EH (cell line): ENCODE measurements at places on chromosomes 6 and 20.

- DNase-seq, result peak; percentile 33
Observed at GRCh38 chr20:49310705-49311104, 32.8 kb upstream of the ZNFX1 start.

GRCh38 chr6:148530976-148531375 lies 188.3 kb downstream of the SASH1 start:
- peak; percentile 48 for DNase-seq

- no peak for DNase-seq
Observed at GRCh38 chr6:56652231-56652630, 9.5 kb upstream of the DST start.

DNA sequence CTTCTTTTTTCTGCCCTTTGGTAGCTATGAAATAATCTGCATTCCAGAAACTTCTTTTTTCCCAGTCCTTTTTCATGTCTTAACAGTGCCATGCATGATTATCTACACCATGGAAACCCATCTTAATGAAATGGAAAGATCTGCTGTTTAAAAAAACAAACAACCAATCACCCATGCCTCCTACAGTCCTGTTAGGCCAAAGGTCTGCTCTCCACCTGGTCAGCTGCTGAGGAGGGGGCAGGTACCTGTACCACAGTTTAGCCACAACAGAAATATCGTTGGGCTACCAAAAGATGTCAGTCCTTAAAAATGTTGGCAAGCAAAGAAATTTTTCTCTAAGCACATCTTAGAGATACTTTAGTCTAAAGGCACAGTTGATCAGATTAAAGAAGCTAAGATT lies 112.6 kb downstream of the SLC16A10 start:
- no peak for DNase-seq

DNA sequence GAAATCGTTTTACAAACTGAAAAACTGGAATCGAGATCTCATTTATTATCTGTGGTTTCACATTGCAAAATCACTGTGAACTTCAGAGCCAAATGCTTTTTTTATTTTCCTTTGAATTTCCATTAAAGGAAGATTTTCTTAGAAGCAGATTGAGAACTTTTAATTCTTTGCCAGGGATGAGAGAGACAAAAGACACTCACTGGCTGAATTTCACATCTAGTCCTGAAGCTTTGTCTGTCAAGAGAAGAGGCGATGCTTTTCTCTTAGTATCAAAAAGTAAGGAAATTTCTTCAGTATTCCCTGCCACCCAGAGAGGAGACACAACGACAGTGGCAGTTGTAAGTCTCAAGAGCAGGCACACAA lies 141.8 kb downstream of the TMEM200A start:
- no peak for DNase-seq

DNA sequence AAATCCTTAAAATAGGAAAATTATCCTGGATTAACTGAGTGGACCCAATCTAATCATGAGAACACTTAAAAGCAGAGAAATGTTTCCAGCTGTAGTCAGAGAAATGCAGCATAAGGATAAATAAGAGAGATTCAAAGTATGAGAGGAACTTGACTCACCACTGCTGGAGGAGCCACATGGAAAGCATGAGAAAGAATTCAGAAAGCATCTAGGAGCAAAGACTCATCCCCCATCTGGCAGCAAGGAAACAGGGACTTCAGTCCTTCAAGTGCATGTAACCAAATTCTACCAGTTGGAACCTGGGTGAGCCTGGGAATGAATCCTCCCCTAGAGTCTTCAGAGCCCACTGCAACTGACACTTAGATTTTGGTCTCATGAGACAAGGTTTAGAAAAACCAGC lies 33.7 kb downstream of the RNF146 start:
- peak; percentile 95 for DNase-seq

DNA sequence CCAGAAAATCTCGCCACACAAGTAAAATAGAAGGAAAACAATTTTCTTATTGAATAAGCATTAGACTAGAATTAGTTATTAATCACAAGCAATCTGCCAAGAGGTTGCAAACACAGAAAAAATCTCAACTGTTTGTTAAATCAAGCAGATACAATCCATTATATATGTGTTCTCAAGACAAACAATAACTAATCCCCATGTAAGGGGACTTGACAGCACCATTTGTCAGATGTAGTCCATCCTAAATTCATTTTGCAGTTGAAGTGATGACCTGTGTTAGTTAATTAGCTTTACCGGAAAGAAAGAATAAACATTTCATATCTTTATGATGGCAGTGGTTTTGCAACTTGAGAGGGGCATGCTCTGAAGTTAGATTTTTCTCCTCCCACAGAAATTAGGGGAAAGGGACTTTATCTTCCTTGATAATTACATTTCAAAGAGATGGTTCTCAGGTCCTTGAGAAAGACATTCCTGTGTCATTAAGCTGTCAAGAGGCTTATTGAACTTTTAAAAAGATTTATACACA lies 1588.0 kb downstream of the GRIK2 start:
- DNase-seq, result no peak

DNA sequence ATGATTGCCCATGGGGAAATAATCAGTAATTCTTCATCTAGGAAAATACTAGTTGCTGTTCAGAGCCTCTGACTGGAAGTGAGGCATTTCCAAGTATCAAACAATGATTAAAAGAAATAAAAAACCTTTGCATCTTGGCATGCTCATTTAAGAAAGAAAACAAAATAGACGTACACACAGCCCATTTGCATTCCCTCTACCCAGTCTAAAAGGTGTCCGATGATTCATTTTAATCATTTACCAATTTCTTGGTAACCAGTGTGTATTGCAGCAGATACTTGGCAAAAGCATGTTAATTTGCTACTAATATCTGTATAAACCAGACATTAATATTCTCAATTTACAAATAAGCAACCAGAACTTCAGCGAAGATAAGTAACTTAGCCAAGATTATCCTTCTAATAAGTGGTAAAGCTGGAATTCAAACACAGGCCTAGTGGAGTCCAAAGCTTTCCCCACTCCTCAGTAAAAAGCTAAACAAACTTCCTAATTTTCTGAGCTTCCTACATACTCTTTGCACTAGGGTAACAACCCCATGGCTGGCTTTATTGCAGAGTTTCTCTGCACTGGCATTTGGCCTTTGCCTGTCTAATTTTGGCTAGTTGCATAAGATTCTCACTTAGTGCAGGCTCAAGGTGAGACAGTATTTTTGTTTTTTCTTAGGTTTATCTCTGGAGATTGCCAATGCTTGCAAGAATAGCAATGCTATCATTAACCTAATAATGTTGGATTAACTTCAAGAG lies 338.1 kb downstream of the PRKN start:
- DNase-seq, result no peak

GRCh38 chr6:147949981-147950622 lies 392.5 kb upstream of the SASH1 start:
- peak; percentile 72 for DNase-seq

DNA sequence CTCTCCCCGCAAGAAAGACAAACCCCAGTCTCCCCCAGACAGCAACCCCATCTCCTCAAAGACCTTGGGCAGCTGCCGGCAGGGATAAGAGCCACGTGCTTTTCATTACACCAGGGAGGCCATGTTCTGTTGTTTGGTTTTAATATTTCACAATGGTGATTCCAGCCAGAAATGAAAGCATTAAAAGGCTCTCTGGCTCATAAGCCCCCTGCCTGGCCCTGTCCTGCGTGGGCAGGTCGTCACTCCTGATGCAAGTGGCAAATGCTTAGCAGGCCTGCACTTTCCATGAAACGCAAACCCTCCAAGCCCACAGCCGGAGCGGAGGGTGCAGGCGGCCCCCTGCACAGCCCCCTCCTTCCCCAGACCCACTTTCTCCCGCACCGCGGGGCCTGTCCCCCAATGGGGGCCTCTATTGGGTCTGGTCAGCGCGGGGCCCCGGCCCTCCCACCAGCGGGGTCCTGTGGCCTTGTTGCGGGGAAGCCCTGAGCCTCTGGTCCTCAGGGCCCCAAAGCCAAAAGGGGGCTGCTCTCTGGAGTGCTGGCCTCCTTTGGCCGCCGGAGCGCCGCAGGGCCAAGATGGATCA lies 77.2 kb downstream of the TMEM242 start:
- peak; percentile 39 for DNase-seq

DNA sequence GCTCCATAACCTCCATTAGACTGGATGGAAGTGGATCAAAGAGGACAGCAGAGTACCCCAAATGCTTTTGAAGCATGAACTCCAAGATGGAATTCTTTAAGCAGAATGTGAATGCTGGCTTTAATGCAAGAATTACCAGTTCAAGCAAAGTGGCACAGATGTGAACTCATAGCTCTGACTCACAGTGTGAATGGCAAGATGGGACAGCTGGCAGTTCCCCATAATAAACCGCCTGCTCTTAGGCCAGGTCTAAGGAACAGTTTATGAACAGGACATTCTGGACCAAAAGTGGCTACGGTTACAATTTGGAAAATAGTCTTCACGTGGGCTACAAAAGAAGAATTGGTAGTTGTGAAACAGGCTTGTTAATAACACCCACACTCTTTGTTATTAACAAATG lies 76.5 kb downstream of the SPTLC3 start:
- no peak for DNase-seq

GRCh38 chr6:155587817-155588216 lies 132.2 kb upstream of the NOX3 start:
- no peak for DNase-seq

- no peak for DNase-seq
Observed at GRCh38 chr20:38085026-38085425, 51.5 kb downstream of the RPRD1B start.

DNA sequence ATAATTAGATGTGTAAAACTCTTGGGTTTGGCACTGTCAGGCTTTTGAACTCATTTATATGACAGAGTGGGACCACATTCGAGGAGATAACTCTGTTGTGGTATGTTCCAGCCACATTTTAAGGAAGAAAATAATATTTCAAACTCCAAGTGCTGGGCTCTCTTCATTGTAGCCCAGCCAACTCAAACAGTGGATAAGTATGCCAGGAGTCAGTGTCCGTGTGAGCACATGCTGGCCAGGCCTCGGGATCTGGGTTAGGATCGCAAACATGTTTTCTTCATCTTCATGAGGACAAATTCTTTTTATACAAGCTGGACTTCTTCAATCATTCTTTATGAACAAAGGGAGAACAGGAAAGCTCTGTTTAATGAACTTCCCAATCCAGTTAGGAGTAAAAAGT lies 497.5 kb downstream of the MAFB start:
- DNase-seq, result no peak

GRCh38 chr6:137162692-137163306 lies 10.6 kb downstream of the IL22RA2 start:
- DNase-seq, result no peak

GRCh38 chr6:42405021-42405420 lies 46.7 kb downstream of the TRERF1 start:
- DNase-seq, result peak; percentile 79

- no peak for DNase-seq
Observed at GRCh38 chr6:109531446-109531845, 48.4 kb upstream of the ZBTB24 start.

DNA sequence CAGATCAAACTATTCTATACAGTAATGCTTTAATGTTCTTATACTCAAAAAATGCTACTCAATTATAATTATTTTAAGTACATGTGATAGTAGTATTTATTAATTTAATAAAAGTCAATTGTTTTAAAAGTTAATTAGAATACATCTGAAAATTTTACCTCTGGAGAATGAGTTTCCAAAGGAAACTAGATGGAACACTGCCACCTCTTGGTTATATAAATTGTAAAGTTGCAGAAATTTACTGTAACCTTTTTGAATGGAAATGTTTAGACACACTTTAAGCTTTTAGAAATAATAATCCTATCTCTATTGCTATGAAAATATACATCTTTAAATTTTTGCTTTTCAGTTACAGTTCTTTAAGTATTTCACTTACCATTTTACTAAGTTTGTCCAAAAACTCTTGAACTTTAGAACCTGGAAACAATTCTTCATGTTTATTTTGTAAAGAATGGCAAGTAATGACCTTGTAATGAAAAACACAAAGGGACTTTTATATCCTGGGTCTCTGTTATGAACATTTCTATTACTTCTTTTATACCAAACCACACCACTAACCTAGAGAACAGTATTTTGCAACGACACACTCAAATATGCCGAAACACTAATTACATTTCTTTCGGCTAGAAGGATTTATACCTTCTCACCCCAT lies 10.9 kb upstream of the BMP5 start:
- DNase-seq, result peak; percentile 20

GRCh38 chr6:131443514-131443913 lies 129.5 kb upstream of the ARG1 start:
- DNase-seq, result no peak

GRCh38 chr20:8662433-8662954 lies 406.4 kb upstream of the PLCB4 start:
- no peak for DNase-seq

DNA sequence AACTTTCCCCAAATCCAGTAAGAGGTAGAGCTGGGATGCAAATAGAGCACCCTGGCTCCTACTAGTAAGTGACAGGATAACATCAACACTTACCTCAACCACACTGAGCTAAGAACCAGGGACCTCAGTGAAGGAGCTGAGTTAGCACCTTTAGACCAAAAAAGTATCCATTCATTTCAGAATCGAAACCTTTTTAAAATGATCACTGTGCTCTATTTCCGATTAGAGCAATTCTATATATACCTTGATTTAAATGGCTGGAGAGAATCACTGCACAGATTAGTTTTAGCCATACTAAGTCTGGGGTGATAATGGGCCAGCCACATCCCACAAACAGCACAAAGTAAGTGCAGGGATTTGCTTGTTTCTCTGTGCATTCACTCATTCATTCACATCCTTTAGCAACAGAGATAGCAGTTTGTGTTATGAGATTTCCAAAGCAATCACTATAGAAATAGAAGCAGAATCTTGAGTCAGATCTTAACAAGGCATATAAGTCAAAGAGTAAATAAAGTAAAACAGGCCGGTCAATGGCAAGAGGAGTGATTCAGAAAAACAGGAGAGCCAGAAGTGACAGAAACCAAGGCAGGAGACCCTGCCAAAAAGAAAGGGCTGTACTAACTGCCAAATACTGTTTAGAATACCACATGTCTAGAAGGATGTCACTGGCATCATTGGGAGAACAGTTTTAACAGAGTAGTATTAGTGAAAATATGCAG lies 136.3 kb downstream of the KIF13A start:
- DNase-seq, result peak; percentile 74

GRCh38 chr6:125749173-125749864 lies at the start of gene HEY2:
Gene HEY2 (plus strand): TSS chr6:125749632. CDS start chr6:125749777, 145 bp downstream.
- DNase-seq, result peak; percentile 89

GRCh38 chr20:17681726-17682102 lies 328 bp downstream of the RRBP1 start:
- DNase-seq, result no peak

DNA sequence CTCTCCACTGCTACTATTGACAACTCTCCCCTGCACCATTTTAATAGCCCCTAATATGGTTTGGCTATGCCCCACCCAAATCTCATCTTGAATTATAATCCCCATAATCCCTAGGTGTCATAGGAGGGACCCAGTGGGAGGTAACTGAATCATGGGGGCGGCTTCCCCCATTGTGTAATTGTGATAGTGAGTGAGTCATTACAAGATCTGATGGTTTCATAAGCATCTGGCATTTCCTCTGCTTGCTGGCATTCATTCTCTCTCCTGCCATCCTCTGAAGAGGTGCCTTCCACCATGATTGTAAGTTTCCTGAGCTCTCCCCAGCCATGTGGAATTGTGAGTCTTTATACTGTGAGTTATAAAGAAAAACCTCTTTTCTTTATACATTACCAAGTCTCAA lies 74.1 kb upstream of the TCF21 start:
- DNase-seq, result peak; percentile 67
